ENCODE measurements at places on chromosomes 12 and 14.

DNA sequence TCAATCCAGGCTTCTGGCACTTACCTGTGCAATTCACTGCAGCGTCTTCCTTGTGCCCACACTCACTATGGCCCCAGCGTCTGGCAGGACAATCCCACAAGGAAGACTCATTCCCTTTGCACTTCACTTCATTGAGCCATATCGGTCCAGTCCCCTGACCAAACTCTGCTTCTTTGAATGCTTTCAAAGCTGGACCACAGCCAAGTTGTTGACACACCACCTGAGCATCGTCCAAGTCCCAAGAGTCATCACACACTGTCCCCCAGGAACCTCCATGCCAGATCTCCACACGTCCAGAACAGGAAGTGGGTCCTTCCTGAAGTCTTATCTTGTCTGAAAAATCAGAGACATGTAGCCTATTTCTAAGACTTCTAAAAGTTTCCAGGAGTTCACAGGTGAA, 20.2 kb downstream of the CD163 start:
- no peak for DNase-seq

DNA sequence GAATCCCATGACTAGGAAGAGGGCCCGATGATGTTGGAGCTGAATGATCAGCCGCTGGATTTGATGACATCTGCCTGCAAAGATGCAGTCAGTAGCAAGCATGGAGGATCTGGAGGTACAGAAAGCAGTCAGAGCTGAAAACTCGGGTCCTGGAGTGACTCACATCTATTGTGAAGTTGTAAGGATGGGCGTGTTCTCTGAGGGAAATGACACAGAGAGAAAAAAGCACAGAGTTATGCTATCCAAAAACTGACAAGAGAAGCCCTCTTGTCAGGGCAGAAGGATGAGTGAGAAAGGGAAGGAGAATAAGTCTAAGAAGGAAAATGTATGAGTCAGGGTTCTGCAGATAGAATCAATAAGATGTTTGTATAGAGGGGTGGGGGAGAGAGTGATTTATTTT, 380.4 kb upstream of the CCDC196 start:
- peak; percentile 41 for DNase-seq

DNA sequence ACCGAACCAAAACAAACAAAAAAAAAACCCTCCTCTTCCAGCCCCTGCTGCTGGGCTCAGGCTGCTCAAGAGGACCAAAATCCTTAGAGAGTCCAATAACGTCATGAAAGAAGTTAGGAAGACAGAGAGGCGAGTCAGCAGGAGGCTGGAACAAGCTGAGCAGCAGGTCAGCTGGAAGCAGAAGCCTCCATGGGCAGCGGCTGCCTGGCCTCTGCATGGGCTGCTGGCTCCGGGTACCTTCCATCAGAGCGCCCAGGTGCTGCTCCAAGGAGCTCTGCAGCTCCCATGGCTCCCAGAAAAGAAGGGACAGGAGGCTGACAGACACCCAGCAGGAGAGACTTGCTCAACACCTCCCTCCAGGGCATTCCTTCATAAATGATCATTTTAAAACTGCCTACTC, 3.2 kb upstream of the KRT2 start:
- DNase-seq = no peak

GRCh38 chr14:103520657-103521437, 1.8 kb downstream of the CKB start:
- peak; percentile 92 for DNase-seq

DNA sequence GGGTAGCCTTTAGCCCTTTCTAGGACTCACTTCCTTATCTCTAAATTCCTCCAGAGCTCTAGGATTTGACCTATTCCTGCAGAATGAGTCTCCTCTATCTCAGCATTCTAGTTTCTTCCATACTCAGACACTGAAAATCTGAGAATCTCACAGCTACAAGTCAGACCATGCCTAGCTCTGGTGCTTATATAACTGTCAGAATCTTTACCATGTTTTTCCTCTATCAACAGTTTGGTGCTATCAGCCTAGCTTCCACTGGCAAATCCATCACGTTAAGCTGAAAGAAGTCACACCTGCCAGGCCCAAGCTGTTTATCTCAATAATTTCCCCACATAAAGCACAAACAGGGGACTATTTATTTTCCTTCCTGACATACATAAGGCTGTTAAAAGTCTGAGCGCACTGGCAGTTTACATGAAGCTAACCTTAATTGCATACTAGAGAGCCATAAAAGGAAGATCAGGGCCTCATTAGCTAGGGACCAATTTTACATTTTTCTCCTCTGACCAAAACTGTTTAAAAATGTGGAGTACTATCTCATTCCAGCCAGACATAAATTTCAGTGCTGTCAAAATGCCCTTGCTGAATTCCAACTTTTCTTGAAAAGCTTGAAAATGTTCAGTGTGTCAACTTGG, 270.5 kb downstream of the C12orf75 start:
- no peak for DNase-seq

GRCh38 chr12:129494766-129495165, 409.1 kb downstream of the TMEM132D start:
- DNase-seq = no peak

GRCh38 chr12:1915082-1915968, 3.1 kb downstream of the CACNA2D4 start:
- peak; percentile 2 for DNase-seq

DNA sequence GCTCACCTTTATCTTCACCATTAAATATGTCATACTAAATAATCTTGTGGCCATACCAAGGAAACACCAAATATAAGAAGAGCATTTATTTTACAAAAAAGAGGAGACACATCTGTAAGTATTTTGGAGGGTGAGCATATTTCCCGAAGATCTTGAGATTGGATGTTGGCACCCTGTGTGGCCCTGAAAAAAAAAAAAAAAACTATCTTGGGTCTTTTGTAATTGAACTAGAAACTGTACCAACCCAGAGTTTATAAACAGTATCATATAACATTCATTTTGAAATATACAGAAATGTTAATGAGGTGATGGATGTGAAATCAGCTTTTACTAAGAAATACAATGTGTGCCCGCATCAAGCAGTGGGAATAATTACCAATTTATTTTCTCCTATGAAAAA, 104.0 kb upstream of the FRMD6 start:
- DNase-seq = no peak

- DNase-seq = no peak
Measured at GRCh38 chr12:123242116-123242904, 9.1 kb downstream of the MTRFR start.

GRCh38 chr12:26028953-26029735, 70.7 kb downstream of the RASSF8 start:
- peak; percentile 31 for DNase-seq

All from Daoy (cell line).